NCI-H1417 treated with DMSO at 0.1 percent for 48 hours (cell line): ENCODE measurements at places on chromosomes 6 and 20.

DNA sequence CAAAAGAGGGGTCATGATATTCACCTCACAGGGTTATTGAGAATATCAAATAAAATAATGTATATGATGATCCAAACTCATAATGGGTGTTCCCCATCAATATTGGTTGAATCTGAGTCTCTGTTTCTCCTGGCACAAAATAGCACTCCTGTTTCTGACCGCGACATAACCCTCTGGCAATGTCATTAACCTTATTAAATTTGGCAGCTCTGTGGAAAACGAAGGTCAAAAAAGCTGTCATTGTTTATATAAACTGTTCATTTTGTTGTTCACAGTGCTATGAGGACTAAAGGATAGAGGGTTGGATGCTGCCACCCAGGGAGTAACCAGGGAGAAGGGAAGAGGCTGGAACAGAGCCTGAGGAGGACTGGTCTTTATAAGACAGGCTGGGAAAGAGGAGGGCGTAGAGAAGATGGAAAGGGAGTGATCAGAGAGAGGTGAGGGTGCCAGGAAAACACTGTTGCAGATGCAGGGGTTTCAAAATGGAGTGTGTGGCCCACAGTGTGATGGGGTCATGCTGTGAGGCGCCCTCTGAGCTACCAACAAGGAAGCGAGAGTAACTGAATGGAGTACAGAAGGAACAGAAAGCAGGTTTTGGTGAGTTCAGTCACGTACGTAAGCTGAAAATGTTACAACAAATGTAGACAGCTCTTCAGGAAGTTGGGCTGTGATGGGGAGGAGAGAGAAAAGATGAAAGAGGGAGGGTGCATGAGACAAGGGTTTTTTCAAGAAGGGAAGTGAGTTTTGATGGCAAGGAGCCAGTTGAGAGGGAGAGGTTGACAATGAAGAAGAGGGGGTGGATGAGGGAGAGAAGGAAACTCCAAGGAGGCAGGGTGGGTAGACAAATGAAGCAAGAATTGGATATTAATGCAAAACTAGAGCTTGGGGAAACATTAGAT, 251.6 kb upstream of the TAB2 start:
- no peak for DNase-seq

DNA sequence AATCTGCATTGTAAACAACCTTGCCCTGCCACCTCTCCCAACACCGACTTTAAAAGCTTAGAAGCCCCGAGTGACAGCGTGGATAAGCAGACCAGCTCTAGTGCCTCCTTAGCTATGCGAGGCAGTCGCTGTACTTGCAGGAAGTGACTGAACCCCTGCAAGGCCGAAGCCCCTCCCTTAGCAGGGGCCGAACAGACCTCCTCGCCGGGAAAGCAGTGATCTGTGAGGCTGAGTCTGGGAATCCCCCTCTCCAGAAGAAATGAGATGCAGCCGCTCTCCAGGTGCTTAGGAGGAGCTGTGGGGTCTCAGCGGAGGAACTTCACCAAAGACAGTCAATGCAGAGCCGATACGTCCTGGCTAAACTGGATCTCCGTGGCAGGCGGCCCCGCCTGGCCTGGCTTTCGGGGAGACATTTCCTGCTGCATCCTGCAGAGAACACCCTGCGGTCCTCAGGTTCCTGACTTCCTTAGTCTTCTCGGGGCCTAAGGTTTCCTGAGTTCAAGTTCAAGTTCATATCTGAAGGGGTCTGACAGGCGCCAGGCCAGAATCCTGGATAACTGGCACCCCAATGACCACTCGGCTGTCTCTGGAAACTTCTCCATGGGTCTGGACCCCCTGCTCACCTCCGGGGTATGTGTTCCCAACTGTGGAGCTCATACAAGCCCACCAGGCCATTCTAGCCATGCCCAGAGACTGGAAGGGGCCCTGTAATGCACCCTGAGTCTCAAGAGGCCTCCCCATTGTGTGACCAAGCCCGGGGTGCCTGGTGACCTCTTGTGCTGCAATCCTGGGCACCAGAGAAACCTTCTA, 20.4 kb upstream of the FRMD1 start:
- DNase-seq, result no peak

DNA sequence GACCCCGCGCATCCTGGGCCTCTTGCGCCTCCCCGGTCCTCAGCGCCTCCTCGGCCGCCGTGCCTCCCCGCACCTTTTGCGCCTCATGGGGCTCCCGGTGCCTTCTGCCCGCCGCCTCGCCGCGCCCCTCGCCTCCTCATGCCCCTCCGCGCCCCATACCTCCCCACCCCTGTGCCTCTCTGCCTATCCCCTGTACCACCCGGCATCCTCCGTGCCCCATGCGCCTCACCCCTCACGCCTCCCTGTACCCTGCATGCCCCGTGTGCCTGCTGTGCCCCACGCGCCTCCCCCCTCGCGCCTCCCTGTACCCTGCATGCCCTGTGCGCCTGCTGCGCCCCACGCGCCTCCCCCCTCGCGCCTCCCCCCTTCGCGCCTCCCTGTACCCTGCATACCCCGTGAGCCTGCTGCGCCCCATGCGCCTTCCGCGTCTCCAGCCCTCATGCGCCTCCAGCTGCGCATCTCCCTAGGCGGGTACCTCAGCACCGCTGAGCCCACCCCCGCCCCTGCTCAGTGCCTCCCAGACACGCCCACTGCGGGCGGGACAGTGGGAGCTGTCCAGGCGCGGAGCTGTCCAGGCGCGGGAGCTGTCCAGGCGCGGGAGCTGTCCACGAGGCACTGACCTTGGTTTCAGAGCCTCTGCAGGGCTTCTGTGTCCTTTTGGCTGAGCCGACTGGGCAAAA, 37.1 kb downstream of the IGF2R start:
- DNase-seq, result no peak

DNA sequence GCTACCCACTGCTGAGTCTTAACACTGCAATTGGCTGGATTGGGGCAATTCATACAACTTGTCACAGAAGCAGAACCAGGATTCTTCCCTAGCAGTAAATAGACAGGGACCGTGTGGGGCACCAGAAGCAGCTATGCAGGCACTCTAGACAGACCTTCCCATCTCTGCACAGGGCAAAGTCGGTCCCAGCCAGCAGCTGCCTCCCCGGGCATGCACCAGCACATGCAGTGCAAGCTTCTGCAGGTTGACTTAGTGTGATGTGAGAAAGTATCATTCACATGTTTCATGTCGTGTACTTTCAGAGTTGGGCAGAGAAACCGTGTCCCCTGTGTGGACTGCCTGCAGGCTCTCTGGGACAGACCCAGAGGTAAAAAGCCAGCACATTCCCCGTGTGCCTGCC, 98.0 kb upstream of the FOXA2 start:
- DNase-seq, result no peak

- DNase-seq, result no peak
Observed at GRCh38 chr6:5665667-5666066, 341.1 kb downstream of the NRN1 start.

- no peak for DNase-seq
Observed at GRCh38 chr6:156451726-156452125, 325.5 kb upstream of the ARID1B start.

DNA sequence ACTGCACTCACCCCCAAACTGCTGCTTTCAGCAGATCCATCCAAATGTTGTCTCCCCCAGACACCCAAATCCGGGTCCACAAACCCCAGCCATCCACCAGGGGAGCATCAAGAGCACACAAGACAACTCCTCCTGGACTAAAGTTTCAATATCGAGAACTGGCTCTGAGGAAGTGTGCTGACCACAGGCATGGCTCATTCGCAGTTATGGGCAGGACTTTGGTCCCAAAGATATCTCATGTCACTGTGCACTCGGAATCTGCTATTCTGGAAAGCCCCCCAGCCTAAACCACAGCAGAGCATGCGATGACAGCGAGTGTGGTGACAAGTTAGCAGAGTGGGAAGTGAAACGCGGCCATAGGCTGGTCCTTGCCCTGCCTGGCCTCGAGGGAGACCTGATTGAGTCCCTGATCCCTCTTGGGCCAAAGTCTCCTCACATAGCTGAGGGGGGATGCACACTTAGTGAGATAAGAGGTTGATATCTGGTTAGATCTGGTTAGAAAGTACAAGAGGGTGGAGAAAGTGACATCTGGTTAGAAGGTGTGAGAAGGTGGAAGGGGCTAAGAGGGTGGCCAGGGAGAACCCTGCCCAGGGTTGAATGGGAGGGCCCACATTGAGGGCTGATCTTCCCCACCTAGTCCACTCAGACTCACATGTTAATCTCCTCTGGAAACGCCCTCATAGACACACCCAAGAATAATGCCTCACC, 149.7 kb downstream of the MRPL14 start:
- no peak for DNase-seq

- no peak for DNase-seq
Observed at GRCh38 chr6:118781897-118782296, 112.1 kb upstream of the ASF1A start.

DNA sequence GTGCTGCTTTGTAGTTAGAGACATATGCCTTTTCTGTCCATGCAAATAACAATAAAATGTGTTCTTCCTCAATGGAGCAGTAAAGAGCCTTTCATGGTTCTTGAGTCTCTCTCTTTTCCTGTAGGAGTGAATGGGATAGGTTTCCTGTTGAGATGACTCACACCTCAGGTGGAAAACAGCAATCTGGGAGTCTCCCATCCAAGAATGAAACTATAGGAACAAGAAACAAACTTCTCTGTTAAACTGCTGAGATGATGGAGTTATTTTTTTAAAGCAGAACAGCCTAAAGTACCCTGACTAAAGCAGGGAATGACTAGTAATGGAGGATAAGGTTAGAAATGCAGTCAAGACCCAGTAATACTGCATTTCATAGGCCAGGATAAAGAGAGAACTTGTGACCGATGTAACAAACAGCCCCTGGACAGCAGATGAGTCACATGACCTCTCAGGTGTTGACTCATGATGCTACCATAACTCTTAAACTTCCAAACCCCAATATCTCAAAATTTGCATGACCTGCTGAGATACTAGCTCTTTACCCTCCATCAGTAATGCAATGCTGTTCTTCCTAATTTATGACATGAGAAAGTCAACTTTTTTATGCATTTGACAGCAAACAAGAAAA, 548.9 kb downstream of the CBLN4 start:
- no peak for DNase-seq

- DNase-seq, result no peak
Observed at GRCh38 chr6:112800439-112800838, 453.3 kb downstream of the RFPL4B start.

DNA sequence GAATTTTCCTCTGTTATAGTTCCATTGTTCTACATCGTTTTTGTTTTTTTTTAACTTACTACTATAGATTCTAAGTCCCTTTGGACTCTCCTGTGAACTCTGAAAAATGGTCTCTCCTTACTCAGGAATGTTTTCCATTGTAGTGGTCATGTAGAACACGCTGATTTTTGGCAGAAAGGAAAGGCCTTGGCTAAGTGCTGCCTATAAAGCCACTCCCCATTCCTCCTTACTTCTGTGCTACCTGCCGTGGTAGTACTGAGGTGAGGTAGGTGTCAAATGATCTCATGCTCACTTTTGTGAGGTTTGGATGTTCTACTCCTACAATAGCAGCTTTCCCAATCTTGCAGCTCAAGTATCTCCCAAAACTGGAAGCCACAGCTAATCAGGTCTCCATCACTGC, 270.7 kb downstream of the SLC35F1 start:
- no peak for DNase-seq

- no peak for DNase-seq
Observed at GRCh38 chr20:19122395-19122794, 90.0 kb upstream of the SLC24A3 start.

DNA sequence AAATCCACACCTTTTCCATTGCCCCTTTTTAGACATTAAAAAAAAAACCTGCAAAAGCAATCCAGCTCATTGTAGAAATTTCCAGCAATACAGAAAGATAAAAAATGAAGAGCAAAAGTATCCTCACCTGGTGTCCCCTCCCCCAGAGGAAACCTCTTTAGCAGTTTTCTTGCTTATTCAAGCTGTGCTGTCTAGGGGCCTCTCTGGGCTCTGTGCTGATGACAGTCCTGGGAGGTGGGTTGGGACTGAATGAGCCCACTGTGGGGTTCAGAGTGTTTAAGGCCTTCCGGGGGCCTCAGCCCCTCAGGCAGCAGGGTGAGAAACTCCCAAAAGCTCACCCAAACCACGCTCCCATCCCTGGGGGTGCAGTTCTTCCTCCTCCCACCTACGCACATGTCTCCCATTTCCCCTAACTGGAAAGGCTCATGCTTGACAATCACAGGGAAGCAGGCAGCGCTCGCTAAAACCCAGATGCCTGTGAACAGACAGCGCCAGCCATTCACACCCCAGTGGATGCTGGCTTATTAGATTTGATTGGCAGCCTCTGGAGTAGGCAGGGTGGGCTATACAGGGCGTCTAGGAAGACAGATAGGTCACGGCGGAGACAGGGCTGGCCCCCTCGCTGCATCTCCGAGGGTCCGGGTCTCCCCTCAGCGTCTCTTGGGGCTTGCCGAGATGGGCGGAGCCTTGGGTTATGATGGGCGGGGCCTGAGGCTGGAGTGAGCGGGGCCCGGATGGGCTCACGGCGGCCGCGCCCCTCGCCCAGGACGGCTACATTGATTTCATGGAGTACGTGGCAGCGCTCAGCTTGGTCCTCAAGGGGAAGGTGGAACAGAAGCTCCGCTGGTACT, 4.6 kb downstream of the GUCA1A start:
- no peak for DNase-seq

- DNase-seq, result no peak
Observed at GRCh38 chr20:24494460-24494920, 25.1 kb downstream of the SYNDIG1 start.

DNA sequence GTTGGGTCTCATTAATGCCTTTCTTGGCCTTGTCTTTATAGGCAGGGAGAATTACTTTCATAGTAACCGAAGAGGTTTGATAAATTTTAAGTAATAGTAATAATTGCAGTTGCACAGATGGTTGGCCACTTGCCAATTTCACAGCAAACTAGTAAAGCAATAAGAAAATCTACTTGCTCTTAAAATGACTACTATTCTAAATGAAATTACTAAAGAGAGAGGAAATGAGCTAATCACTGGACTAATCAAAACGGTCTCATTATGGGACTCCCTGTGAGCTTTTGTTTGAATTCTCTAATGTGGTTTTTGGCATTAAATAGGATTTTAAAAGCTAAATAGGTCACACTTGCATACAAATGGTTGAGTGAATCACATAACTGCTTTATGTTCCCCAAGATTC, 227.4 kb upstream of the PLN start:
- DNase-seq, result no peak

GRCh38 chr6:75402296-75402695, 91.3 kb downstream of the FILIP1 start:
- no peak for DNase-seq

DNA sequence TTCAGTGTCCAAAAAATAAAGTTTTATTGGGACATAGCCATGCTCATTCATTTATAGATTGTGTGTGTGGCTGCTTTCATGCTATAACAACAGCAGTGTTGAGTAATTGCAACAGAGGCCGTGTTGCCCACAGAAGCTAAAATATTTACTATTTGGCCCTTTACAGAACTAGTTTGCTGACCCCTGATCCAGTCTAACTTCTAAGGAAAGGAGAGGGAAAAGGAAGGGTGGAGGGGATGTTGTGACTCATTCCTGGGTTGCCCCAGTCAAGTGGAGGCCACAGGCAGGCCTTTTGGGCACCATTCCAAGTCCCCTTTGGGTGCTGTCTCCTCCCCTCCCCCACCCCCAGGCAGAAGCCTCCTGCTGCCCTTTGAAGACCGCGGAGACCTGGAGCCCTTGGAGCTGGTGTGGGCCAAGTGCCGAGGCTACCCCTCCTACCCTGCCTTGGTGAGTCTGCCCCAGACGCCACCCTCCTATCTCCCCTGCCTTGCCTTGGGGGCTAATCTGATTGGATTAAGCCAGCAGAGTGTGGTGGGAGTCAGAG, 28.4 kb downstream of the BRPF3 start:
- DNase-seq, result no peak

- no peak for DNase-seq
Observed at GRCh38 chr20:34582911-34583310, 24.4 kb downstream of the MAP1LC3A start.

GRCh38 chr20:21232546-21233280, 70.4 kb upstream of the XRN2 start:
- DNase-seq, result no peak

- no peak for DNase-seq
Observed at GRCh38 chr6:17737704-17738252, 31.1 kb upstream of the NUP153 start.
